ENCODE measurements at places on chromosomes 7 and 10.

GRCh38 chr10:62843600-62843999, 27.4 kb upstream of the EGR2 start:
- no peak for DNase-seq

DNA sequence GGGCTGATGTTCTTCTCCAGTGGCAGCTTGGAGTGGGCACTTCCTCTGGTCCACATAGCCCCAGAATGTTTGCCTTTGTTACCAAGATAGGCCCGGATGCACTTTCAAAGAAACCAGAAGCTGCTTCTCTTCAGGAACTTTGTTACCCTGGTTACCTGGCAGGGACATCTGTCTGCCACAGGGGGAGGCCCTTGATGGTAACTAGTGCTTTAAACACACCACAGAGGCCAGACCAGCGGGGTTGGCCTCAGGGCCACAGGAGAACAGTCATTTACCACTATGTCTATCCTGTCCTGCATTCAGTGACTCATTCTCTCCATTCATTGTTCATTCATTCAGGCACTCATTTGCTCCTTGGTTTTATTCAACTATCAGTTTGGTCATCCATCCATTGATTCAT, 11.9 kb upstream of the PLEKHA1 start:
- DNase-seq: no peak

DNA sequence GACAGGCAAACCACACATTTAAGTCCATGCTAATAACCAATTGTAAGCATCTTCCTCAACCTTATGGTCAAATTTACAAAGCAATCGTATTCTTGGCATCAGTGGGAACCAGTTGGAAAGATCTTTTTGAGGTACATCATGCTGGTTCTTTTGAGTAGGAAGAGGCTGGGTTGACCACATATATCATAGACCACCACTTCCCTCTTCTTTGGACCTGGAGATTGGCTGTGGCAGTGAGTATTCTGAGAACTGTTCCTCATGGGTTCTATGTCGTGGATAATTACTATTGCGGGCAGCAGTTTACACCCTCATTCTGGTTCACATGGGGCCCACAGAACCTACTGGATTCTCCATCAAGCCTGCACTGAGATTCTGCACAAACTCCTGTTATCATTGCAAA, 35.5 kb upstream of the C1GALT1 start:
- no peak for DNase-seq

DNA sequence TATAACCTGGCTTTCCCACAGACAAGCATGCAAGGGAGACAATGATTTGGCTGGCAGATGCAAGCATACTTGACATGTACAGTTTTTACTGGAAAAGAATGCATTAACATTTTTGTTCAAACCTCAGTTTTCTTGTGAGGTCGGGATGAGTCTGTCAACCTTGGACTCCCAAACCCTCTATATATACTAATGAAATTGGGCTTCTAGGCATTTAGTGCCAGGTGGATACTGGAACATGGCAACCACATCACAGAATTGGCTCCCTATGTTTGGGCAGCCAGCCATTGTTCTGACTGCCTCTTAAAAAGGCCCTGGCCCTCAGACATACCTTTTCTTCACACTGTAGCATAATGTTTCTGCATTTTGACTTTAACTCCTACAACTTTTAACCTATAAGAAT, 39.1 kb downstream of the CDK6 start:
- no peak for DNase-seq

GRCh38 chr10:124194199-124194824, 100.9 kb upstream of the CHST15 start:
- no peak for DNase-seq

DNA sequence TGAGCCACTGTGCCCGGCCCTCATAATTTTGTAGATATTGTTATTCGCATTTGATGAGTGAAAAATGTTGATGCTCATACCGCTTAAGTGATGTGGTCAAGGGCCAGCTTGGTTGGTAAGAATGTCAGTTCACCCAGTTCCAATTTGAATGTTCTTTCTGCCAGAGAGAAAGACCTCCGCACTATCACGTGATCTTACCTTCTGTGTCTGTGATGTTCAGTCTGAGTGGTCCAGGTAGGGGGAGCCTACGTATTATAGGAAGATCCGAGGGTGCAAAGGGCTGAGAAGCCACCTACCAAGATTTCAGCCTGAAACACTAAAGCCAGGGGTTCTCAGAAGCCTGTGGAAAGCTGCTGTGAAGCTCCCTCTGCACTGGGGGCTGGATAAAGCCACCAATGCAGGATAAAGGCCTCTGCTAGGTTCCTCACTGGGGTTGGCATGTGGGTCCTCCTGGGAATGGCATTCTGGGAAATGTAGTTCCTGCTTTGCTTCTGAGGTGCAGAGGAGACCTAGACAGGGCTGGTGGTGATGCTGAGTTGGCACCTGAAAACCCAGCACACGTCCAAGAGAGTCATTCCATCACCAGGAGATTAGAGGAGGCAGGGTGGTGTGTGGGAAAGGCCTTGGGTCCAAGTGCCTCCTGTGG, 64.7 kb upstream of the AOAH start:
- DNase-seq: no peak

- no peak for DNase-seq
Measured at GRCh38 chr10:46247181-46247475, 39.7 kb upstream of the ANTXRL start.

- no peak for DNase-seq
Measured at GRCh38 chr7:879093-879492, 2.7 kb downstream of the GET4 start.

- DNase-seq: no peak
Measured at GRCh38 chr10:31657434-31657872, 271.2 kb downstream of the ARHGAP12 start.

GRCh38 chr7:50327443-50327842, 22.9 kb downstream of the IKZF1 start:
- DNase-seq: no peak

DNA sequence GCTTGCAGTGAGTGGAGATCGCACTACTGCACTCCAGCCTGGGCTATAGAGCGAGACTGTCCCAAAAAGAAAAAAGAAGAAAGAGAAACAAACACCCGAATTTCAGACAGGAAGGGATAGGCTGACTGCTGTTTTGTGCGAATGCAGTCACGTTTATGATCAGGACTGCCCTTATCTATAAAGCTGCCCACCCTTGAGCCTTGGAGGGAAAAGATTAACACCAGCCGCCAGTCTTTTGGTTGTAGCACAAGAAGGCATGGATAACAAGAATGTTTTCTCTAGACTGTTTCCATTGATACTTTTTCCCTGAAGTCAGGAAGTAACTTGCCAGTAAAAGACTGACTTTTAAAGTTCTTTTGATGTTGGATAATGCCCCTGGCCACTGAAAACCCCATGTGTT, 314.0 kb downstream of the BICC1 start:
- DNase-seq: no peak

DNA sequence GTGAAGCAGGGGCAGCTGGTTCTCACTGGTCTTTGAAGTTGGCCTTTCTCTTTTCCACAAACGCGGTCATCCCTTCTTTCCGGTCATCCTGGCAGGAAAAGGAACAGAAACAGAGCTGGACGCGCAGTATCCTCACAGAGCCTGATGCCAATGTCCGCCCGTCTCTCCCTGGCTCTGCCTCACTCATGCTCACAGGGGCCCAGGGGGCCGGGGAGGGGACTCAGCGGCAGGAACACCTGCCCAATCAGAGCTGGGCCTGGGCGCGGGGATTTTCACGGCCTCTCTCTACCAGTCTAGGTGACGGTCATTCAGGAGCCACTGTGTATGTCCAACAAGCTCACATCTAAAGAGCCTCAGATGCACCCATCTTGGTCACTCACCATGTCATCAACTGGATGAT, 5.0 kb upstream of the FUOM start:
- DNase-seq: no peak

GRCh38 chr7:6159097-6159483, 113.3 kb downstream of the CYTH3 start:
- no peak for DNase-seq

GRCh38 chr7:130938661-130939060, 204.7 kb upstream of the KLF14 start:
- no peak for DNase-seq

DNA sequence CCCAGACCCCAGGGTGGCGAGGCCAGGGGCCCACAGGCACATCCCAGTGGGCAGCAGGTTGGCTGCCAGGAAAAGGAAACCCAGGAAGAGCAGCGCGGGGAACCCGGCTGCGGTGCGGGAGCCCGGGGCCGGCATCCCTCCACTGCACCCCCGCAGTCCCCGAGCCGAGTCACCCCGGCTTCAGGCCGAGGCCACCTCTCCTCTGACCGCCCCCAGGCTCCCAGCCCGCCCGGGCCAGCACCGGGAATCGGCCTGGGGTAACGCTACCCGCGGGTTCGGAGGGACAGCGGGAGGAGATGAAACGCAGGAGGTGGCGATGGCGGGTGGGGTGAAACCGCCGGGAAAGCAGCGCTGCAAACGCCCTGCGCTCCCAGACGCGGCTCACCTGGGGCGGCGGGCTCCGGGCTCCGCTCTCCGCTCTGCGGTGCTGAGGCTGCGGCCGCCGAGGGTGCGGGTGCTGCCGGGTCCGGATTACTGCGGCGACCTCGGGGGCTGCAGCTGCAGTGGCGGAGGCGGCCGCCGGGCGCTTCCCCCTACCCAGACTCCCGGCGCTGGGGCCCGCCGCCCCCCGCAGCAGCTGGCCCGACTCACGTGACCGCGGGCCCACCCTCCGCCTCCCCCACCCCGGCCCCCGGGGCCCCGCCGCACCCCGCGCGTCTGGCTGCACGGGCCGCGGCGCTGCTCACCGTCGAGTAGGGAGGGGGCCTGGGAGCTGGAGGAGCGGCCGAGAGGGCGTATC, at the start of gene SCRN1:
Gene SCRN1, minus strand, starts transcription at position 545 of the 739 bp plus-strand sequence. CDS start 20,734 bp downstream, outside the sequence.
- peak; percentile 33 for DNase-seq

Measured in SHP77 treated with DMSO at 0.1 percent for 48 hours (cell line).